ENCODE measurements at places on chromosomes 13 and 19. TPM values are rescaled to one million over a fixed set of nuclear protein-coding genes. Genes with fewer than 3 reads are reported as not detected.

Gene GARIN5A
- total RNA-seq: 0.39 TPM

Gene C13orf42
- not detected for total RNA-seq

GRCh38 chr13:21573920-21574712 is 29.9 kb downstream of the MICU2 start:
- DNase-seq: no peak

DNA sequence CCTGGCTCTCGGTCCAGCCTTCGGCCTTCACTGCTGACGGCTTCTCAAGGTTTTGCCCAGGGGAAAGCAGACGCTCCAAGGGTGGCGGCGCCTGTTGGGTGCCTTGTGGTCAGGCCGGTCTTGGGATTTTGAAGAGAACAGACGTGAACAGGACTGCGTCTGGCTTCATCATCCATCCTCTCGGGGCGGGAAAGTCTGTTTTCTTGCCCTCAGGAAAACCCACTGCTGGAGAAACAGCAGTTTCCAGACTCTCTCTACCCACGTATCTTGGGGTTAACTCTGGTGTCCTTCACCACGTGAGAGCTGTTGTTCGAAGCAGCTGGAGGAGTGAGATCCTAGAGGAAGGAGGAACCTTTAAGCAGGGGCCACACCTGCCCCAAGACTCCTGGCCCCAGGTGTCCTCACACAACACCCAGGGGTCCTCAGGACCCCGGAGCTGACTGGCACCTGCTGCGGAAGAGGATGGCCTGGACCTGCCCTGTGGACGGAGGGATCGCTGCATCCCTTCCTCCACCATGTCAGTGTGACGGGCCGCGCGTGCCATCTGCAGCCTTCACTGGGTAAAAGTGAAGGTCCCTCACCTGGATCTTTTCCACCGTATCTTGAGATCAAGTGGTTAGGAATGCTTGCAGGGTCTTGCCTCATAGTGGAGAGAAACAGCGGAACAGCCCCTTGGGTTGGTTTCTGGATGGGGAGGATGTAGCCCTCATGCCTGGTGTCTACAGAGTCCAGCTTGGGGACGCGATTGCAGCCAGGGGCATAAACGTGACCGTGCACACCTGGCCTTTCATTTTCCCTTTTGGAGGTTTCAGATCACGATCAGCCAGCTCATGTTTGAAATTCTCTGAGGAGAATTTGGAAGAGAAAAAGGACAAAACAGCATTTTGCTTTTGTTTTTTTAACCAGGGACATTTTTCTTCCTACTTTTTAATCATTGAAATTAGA is 69.5 kb upstream of the MCF2L start:
- DNase-seq: no peak

GRCh38 chr13:32783067-32783466 is 196.8 kb downstream of the PDS5B start:
- no peak for DNase-seq

Measured in glomerular endothelial cell (primary cell).